A673 (cell line): ENCODE measurements at places on chromosomes 4 and X.
A peak's percentile ranks its signal among the peaks of the same experiment; 100 is the strongest.

DNA sequence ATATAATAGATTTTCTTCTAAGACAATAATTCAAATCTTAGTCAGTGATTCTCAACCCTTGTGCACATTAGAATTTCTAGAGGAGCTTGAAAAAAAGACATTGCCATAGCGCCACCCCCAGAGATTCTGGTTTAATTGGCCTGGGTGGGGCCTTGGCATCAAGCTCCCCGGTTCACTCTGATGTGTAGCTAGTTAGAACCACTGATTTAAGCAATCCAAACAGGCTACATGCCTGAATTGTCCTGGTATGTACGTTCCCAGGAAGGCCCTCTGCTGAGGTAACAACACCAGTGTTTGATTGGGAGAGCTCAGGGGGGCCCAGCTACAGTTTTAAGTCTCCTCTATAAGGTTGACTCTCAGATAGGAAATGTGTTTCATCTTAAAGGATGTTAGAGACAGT is 1.3 kb upstream of the ATP10D start:
- no peak for DNase-seq

DNA sequence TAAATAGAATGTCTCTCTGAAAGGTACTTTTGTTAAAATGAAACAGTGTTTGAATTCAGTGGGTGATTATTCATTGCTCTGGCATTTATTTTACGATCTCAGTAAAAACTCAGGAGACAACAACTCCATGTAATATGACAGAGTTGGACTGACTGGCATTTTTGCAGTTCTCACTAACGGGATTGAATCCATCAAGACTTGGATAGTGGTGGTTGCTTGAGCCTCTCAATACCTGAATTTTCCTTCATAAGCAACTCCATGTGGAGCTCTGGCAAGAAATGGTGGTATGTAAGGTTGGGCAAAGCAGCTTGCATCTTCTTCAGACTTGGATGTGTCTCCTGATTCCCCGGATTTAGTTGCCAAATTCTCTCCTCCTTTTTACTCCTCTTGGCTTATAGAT is 72.7 kb downstream of the FRMPD4 start:
- peak; percentile 0 for DNase-seq

DNA sequence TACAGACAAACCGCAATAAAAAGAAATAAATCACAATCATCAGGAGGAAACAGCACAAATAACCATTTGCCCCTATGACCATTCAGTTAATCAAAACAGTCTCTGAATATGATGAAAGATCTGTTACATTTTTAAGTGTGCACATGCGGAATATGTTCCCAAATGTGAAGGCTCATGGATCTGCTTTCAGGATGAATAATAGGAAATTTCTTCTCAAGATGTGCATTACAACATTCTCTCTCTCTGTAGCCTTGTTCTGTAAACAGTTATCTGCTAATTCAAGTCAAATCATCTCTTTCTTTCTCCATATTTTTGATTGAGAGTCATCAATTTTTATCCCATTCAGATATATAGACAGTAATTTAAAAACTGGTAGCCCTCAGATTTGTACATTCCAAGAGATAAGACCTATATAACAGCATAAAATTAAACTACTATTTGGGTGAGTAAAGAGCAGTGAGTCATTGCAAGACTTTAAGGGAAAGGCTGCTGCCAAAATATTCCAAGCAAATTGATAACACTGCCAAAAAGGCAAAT is 433.9 kb upstream of the ATOH1 start:
- DNase-seq, result no peak

- DNase-seq, result no peak
Observed at GRCh38 chr4:20368926-20369325, 117.2 kb downstream of the SLIT2 start.

DNA sequence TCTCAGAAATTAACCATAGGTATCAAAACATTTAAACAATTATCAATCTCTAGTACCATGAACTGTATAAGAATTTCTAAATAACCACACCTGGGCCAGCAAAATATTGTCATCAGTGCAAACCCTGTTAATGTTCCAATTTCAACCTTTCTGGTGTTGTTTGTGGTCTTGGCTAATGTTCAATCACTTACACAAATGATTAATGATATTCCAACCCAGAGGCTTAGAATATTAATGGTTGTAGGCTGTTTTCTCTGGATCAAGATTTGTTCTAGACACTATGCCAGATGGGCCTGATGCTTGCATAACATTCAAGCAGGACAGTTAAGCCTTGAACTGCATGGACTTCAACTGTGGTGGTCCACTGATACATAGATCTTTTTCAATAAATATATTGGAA is 69.1 kb downstream of the HS3ST1 start:
- DNase-seq, result no peak

GRCh38 chr4:184399512-184399908 is 74.8 kb downstream of the IRF2 start:
- no peak for DNase-seq
